ENCODE measurements at places on chromosomes 1 and 21.

GRCh38 chr1:192984080-192984479 lies 75.1 kb downstream of the UCHL5 start:
- DNase-seq, result no peak

GRCh38 chr21:41755258-41755933 lies 11.5 kb downstream of the RIPK4 start:
- DNase-seq, result no peak

- DNase-seq, result no peak
Observed at GRCh38 chr21:26093122-26093521, 77.4 kb downstream of the APP start.

GRCh38 chr1:61012341-61012761 lies 70.0 kb upstream of the NFIA start:
- no peak for DNase-seq

DNA sequence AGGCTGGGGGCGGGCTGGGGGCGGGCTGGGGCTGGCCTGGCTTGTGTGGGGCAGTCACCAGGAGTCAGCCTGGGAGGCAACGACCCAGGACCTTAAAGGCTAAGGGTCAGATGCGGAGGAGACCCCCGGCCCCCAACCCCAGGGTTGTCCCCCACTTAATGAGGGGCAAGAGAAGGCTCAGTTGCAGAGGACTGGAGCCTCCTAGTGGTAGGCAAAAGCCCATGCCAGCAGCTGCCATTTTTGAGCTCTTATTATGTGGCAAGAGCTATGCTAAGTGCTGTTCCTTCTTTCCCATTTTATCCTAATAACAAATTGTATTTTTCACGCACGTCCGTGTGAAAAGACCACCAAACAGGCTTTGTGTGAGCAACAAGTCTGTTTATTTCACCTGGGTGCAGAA lies 8.0 kb downstream of the KIAA1614 start:
- no peak for DNase-seq

DNA sequence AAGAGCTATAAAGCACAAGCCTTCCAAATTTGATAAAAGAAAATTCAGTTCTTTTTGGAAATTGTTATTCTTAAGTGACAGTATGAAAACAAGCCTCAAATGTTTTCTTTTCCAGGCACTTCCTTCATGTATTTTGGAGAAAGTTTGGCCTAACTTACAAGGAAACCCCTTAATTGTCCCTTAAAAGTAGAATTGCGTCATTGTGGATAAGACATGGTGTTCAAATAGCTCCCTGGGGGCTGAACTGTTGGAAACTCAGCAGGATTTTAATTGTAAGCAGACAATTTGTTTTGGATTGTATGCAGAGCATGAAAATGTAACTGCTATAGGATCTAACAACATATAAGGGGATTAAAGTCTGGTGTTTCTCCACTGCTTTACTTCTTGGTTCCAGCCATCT lies 35.4 kb upstream of the FGGY start:
- no peak for DNase-seq

- no peak for DNase-seq
Observed at GRCh38 chr21:14312871-14313270, 70.1 kb downstream of the HSPA13 start.

DNA sequence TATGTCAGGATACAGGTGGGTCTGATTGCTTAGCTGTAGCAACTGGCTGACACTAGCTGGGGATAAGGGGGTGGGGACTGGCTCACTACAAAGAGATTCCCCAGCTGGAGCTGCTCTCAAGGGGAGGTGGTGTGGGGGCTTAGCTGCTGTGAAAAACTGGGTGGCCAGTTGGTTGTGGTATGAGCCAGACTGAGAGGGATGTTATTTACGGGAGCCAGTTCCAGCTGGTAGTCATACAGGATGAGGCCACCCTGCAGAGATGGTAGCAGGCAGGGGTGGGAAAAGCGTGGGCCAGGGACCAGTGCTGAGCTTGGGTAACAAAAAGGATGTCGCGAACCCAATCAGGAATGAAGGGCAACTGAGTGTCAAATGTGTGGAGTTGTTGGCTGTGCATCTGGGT lies 204.0 kb upstream of the C21orf91 start:
- DNase-seq, result no peak

GRCh38 chr1:9881838-9882249 lies 28.2 kb downstream of the CTNNBIP1 start:
- no peak for DNase-seq

DNA sequence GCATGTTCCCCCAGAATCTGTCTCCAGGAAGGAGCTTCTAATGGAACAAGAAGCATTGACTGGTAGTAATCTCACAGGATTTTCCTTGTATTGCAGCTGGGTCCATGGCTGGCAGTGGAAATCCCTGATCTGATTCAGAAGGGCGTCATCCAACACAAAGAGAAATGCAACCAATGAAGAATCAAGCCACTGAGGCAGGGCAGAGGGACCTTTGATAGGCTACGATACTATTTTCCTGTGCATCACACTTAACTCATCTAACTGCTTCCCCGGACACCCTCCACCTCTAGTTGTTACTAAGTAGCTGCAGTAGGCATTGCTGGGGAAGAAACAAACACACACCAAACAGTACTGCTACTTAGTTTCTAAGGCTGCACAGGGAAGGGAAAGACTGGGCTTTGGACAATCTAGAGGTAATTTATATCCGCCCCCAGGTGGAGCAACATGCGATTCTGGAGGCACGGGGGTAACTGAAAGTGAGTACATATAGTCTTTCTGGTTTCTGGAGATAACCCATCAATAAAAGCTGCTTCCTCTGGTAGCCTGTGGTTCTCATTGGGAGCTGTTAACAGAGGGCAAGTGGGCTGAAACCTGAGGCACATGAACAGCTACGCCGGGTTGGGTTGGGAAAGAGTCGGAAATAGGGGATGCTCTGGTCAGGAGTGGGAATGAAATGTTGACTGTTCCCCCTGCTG lies 837 bp upstream of the USP21 start:
- no peak for DNase-seq

- DNase-seq, result no peak
Observed at GRCh38 chr1:170910273-170910672, 25.1 kb upstream of the MROH9 start.

- no peak for DNase-seq
Observed at GRCh38 chr21:36218691-36219090, 62.1 kb downstream of the DOP1B start.
